ENCODE measurements at places on chromosomes 2 and 18. TPM values are rescaled to one million over a fixed set of nuclear protein-coding genes. Genes with fewer than 3 reads are reported as not detected.
A peak's percentile ranks its signal among the peaks of the same experiment; 100 is the strongest.

DNA sequence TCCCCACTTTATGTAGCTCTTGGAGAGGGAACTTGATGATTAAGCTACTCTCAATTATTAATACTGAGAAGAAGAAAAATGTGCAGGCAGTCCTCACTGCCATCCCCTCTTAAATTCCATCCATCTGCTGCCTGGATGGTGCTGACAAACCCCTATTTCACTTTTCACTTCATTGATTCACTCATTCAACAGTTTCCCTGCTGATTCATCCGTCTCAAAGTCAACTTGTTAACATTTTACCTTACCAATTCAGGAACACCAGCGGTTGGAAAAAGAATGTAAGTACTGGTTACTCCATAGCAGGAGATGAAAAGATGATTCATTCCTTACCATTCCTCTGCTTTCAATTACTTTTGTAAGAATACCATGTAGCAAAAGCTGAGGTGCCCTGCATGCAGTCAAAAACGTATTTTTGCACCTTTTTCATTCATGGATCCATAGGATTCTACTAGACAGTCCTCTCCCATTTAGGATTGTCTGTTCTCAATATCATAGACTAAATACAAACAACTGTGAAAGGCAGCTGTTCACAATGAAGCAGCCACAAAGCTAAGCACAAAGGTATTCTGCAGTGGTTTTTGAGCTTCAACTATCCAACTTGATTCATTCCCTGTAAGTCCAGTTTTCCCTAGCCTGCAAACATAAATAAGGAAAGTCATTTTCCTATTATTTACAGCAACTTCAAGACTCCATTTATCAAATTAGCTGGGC lies 262.0 kb downstream of the MREG start:
- no peak overlapping the region for H3K4me3 ChIP-seq
- no peaks in the 10 kb centered on the region for H3K36me3 ChIP-seq
- H3K4me1 ChIP-seq: no peaks in the 10 kb centered on the region
- DNase-seq: no peak
- no peaks in the 10 kb centered on the region for H3K27me3 ChIP-seq

GRCh38 chr2:150811259-150811855 lies 323.9 kb upstream of the RND3 start:
- H3K27ac ChIP-seq: no peak overlapping the region
- no peaks in the 10 kb centered on the region for H3K4me1 ChIP-seq
- H3K36me3 ChIP-seq: no peaks in the 10 kb centered on the region
- H3K4me3 ChIP-seq: no peak overlapping the region
- H3K27me3 ChIP-seq: no peaks in the 10 kb centered on the region

DNA sequence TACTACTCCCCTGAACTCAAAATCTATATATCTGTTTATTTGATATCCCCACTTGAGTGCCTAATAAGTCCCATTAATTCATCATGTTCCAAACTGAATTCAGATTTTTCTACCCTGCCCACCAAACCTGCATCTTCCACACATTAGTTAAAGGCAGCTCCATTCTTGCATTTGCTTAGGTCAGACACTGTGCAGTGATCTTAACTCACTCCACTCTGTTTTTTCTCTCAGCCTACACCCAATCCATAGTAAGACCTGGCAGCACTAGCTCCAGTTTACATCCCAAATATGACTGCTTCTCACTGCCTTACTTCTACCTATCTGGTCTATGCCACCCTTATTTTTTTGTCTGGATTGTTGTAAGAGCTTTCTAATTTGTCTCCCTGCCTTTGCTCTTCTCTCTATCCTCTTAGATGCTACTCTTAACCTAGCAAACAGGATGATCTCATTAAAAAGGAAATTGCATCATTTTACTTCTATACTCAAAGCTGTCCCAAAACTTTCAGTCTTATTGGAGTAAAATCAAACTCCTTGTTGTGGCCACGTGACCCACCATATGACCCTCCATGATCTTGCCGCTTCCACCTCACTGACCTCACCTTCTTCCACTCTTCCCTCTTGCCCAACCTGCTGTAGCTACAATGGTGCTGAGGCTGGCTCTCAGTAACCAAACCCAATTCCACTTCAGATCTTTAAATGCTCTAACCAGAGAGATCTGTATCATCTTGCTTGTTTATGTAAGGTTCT lies 274.9 kb upstream of the FANCL start:
- H3K36me3 ChIP-seq: no peaks in the 10 kb centered on the region
- no peak overlapping the region for H3K27ac ChIP-seq
- H3K4me1 ChIP-seq: no peaks in the 10 kb centered on the region
- H3K4me3 ChIP-seq: no peak overlapping the region

GRCh38 chr2:70806013-70806412 lies 14.4 kb downstream of the CLEC4F start:
- no peaks in the 10 kb centered on the region for H3K4me1 ChIP-seq
- no peak for DNase-seq
- no peaks in the 10 kb centered on the region for H3K27me3 ChIP-seq
- no peak overlapping the region for H3K4me3 ChIP-seq

The NGEF gene
- total RNA-seq: 25.1 TPM

The VAMP8 gene
- 4.3 TPM for total RNA-seq

The LRRC30 gene
- total RNA-seq: not detected

The CYP26B1 gene
- 31.7 TPM for total RNA-seq

DNA sequence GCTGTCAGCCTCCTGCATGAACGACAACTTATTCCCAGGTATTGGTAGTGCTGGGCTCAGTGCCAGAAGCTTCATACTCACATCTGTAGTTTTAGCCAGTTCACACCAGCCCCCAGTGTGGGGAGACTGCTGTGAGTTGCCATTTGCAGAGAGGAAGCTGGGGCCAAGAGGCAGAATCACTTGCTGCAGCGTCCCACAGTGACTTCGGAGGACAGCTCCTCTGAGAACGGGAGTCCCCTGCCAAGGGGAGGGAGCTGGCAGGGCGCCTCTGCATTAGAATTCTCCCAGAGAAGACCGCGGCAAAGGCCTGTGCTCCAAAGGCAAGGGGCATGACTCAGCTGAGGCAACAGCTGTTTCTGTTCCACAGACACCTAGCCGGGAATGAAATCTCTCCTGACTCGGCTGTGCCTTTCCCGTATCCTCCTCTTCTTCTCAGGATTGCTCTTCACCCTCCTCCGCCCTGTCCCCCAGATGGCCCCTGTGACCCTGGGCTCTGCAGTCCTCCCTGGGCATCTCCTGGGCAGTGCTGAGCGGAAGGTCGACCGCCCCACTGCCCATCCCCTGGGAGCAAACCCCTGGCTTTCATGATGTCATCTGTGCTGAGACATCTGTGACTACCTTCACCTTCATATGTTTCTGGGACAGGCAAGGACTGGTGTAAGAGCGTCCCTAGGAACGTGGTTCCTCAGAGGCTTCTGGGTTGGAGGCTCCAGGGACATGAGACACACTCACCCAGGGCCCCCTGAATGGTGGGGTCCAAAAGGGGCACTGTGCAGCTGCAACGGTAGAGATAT lies 18.0 kb downstream of the MAL start:
- peak; percentile 14 for DNase-seq
- H3K27ac ChIP-seq: peak overlapping the region; percentile 59
- peaks cover 18% of the 10 kb centered on the region for H3K4me1 ChIP-seq
- no peaks in the 10 kb centered on the region for H3K27me3 ChIP-seq
- H3K36me3 ChIP-seq: no peaks in the 10 kb centered on the region
- no peak overlapping the region for H3K4me3 ChIP-seq

DNA sequence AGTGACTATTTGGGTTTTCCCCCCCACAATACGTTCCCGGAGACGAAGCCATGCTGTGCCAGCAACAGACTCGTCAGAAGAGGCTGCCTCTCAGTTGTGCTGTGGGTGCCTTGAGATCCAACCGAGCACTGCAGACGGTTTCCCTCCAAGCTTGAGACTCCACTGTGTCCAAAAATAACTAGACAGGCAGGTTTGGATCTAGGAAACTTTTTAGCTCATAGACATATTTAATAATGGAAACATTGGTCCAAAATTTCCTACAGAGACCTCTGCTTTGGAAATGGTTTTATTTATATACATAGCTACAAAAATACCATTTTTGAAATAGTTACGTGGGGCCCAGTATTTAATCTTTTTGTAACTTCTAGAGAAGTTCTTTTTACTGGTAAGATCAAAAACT lies 63.1 kb upstream of the SPATS2L start:
- no peak for DNase-seq
- no peaks in the 10 kb centered on the region for H3K4me1 ChIP-seq
- H3K4me3 ChIP-seq: no peak overlapping the region
- no peak overlapping the region for H3K27ac ChIP-seq
- no peaks in the 10 kb centered on the region for H3K36me3 ChIP-seq
- H3K27me3 ChIP-seq: no peaks in the 10 kb centered on the region

GRCh38 chr2:28493636-28494035 lies 2.2 kb upstream of the PLB1 start:
- no peaks in the 10 kb centered on the region for H3K4me1 ChIP-seq
- no peak overlapping the region for H3K27ac ChIP-seq
- H3K27me3 ChIP-seq: no peaks in the 10 kb centered on the region
- H3K4me3 ChIP-seq: no peak overlapping the region
- no peak for DNase-seq

DNA sequence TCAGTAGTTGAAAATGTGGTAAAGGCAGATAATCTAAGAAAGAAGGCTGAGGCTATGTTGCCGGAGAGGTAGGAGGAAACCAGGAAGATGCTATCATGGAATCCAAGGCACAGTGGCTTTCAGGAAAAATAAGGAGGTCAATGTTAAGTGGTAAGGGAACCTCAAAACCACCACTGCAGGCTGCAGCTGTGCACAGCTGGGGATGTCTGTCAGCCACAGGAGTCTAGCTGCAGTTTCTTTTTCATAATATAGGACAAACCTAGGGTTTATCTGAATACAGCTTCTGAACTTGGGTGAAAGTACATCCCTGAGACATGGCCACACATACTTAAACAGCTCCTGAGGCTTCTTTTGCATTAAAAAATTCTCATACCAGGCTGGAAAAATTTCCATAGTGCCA lies 93.9 kb downstream of the SLC5A7 start:
- H3K36me3 ChIP-seq: no peaks in the 10 kb centered on the region
- no peaks in the 10 kb centered on the region for H3K27me3 ChIP-seq
- H3K4me3 ChIP-seq: no peak overlapping the region
- DNase-seq: no peak
- H3K4me1 ChIP-seq: no peaks in the 10 kb centered on the region
- H3K27ac ChIP-seq: no peak overlapping the region

- H3K27ac ChIP-seq: no peak overlapping the region
- H3K4me3 ChIP-seq: no peak overlapping the region
- H3K27me3 ChIP-seq: no peaks in the 10 kb centered on the region
- no peak for DNase-seq
Observed at GRCh38 chr18:48321121-48321520, 88.1 kb downstream of the ZBTB7C start.

The RGPD3 gene
- total RNA-seq: 0.44 TPM

DNA sequence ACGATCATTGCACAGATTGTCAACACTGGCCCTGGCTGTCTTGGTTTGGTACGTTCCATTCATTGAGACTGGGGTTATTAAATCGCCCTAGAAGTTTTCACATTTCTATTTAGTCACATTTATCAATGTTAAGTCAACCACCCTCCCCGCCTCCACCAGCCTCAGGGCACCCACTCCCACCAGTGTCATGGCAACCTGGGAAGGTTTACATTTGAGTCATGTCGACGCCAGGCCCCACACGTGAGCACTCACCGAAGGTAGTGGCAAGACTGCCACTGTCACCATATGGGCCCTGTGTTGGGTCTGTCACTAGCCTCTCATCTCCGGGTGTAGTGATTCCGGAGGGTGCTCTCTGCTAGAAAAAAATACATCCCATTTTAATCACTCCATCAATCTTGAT lies 194.2 kb downstream of the TWIST2 start:
- H3K4me3 ChIP-seq: no peak overlapping the region
- no peak overlapping the region for H3K27ac ChIP-seq

- no peaks in the 10 kb centered on the region for H3K27me3 ChIP-seq
- H3K4me3 ChIP-seq: no peak overlapping the region
- peak; percentile 59 for DNase-seq
- H3K36me3 ChIP-seq: no peaks in the 10 kb centered on the region
- H3K27ac ChIP-seq: no peak overlapping the region
- peaks cover 11% of the 10 kb centered on the region for H3K4me1 ChIP-seq
Observed at GRCh38 chr2:159290289-159290907, 3.9 kb upstream of the WDSUB1 start.

GRCh38 chr2:170034596-170034995 lies 143.4 kb upstream of the MYO3B start:
- H3K4me3 ChIP-seq: no peak overlapping the region
- peaks cover 28% of the 10 kb centered on the region for H3K36me3 ChIP-seq
- no peak overlapping the region for H3K27ac ChIP-seq
- DNase-seq: no peak

- no peak overlapping the region for H3K27ac ChIP-seq
- no peak for DNase-seq
- H3K36me3 ChIP-seq: no peaks in the 10 kb centered on the region
- H3K27me3 ChIP-seq: no peaks in the 10 kb centered on the region
- no peaks in the 10 kb centered on the region for H3K4me1 ChIP-seq
Observed at GRCh38 chr2:16351137-16351536, 314.5 kb downstream of the CYRIA start.

The LGALSL gene
- 16.7 TPM for total RNA-seq

The ANKRD36 gene
- 58.1 TPM for total RNA-seq

The GPC1 gene
- total RNA-seq: 143 TPM

DNA sequence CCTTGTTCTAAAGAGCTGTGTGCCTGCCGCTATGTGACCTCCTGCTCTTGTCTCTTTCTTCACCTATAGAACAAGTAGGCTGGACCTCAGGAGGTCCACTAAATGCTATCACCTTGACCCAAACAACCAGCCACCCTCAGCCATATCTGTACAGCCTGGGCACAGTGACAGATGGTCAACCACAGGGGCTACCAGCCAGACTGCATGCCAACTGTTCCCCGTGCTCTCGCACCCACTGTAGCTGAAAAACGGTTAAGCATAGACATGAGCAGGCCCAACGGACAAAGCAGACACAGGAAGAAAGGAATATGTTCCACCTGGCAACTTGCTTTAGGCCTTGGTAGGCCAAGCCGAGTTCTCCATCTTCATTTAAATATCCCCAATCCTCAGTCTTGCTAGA lies 43.2 kb upstream of the ACAA2 start:
- no peaks in the 10 kb centered on the region for H3K27me3 ChIP-seq
- no peak for DNase-seq
- peaks cover 6% of the 10 kb centered on the region for H3K4me1 ChIP-seq
- H3K36me3 ChIP-seq: no peaks in the 10 kb centered on the region

- no peak for DNase-seq
- H3K27ac ChIP-seq: no peak overlapping the region
- H3K4me1 ChIP-seq: no peaks in the 10 kb centered on the region
- no peaks in the 10 kb centered on the region for H3K36me3 ChIP-seq
Observed at GRCh38 chr2:195092341-195092740, 564.7 kb upstream of the SLC39A10 start.

The SCN7A gene
- 160 TPM for total RNA-seq

- DNase-seq: no peak
- no peak overlapping the region for H3K27ac ChIP-seq
- no peaks in the 10 kb centered on the region for H3K27me3 ChIP-seq
- H3K4me1 ChIP-seq: no peaks in the 10 kb centered on the region
- H3K4me3 ChIP-seq: no peak overlapping the region
Observed at GRCh38 chr2:191350826-191351225, 105.6 kb downstream of the MYO1B start.

Data from tibial nerve (tissue), 4 donors.